ENCODE measurements at places on chromosomes 11 and 22.

DNA sequence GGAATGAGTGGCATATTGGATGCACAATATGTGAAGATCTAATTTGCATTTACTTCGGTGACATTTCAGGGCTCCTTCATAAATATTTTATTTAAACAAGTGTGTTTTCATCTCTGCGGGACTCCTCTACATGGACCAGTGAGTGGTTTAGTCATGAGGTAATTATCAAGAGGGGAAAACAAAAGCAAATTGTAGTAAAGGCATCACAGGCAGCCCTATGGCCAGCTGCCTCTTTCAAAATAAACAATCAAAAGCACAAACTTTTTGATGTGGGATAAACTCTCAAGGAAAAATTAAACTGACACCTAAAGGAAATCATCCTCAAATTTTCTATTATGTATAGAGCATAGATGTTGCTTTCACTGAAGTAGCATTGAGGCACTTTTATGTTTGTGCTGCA lies 6.0 kb downstream of the SYT9 start:
- DNase-seq: no peak

DNA sequence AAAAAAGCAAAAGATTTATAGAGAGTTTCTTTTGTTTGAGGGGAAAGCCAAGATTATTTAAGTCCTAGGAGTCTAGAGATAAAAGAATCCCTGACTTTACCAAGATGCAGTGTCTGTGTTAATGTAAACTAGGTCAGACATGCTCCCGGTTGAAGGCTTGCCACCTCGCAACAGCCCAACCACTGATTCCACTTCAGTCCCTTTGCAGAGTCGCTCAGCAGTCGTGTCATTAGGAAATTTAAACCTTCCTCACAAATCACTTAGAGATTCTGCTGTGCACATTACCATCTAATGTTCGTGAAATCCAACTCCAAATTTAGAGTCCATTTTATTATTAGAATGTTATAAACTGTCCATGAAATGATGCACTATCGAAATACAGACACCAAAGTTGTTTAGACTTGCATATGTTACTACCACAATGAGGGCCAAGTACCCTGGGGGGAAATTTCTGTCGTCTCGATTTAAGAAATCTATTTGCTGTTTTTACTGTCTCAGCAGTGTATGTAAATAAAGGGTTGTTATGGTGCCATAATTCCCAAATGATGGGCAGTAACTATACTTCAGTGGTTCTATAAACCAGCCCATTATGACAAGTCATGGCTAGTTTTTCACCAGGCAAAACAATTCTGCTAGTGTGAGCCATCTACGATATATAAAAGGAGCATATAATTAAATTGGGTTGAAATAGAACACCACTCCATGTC lies 101.4 kb upstream of the MTNR1B start:
- DNase-seq: no peak

- DNase-seq: no peak
Measured at GRCh38 chr11:66476841-66477251, 3.4 kb upstream of the DPP3 start.

- no peak for DNase-seq
Measured at GRCh38 chr11:77789061-77789730, 31.3 kb downstream of the RSF1 start.

DNA sequence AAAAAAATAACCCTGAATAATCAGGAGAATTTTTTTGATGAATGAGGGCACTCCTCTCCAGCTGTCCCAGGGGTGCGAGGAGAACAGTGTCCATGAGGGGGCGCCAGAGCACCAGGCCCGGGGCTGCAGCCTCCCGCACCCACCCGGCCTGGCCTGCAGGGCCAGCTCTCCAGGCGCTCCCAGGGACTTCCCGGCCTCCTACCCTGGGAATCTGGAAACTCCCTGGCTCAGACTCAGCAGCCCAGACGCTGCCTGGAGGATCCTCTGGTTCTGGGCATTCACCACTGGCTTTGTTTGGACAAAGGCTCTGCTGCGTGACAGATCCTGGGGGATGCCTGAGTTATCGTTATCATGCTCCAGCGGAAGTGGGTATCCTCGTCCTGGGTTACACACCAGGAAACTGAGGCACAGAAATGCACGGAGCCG lies 31.0 kb downstream of the MCM5 start:
- DNase-seq: peak; percentile 52

GRCh38 chr11:69640995-69641581 lies at the start of gene CCND1:
Gene CCND1 (plus strand): TSS chr11:69641156. CDS start chr11:69641314, 158 bp downstream.
- DNase-seq: peak; percentile 72

- DNase-seq: no peak
Measured at GRCh38 chr11:74354036-74354435, 42.6 kb upstream of the P4HA3 start.

DNA sequence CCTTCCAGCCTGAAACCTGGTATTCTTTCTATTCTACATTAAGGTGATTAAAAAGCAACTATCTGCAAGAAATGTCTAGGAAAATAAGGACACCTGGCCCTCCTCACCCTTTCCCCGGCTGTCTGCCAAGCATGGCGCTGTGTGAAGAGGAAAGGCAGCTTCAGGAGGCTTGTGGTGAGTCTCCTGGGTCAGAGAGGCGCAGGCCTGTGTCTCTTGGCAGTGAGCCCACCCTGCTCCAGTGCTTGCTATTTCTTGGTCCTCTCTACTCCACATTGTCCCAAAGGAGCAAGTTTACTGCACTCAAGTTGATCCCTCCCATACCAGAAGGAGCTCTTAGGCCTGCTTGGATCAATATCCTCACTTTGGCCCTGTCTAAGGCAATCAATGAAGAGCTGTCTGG lies 520.7 kb upstream of the B3GAT1 start:
- DNase-seq: no peak

DNA sequence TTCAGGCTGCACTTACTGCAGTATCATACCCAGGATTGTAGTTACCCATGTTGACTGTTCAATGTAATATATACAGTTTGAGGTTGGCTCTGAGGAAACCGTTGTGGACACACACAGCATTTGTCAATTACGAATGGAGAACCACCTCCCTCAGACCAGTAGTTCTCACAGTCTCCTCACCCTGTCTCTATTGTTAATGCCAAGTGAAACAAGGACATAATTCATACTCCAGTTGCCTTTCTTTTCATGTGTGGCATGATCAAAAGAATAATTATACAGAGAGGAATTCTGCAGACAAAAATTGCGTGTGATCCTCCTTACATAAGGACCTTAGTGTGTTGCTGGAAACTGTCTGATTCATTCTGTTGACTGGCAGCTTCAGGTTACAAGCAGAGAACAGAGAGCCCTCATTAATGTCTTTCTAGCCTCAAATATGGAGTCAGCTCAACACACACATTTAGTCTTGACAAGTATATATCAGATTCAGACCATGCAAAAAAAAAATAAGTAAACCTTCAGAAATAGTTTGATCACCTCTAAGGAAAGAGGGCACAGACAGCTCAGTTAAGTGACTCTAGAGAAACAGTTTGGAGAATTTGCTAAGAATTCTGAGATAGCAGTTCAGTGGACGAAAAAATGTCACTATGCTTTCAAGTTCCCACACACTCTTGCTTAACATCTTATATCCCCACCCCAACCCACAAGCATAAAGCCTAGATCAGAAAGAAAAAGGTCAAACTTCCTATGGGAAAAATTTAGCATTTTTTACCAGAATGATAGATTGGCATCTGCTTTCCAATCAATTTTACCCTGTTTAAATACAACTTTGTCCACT lies 96.1 kb downstream of the MAML2 start:
- DNase-seq: no peak

- peak; percentile 60 for DNase-seq
Measured at GRCh38 chr11:130166457-130166784, 6.8 kb downstream of the ST14 start.

GRCh38 chr11:115718106-115718505 lies 213.9 kb upstream of the CADM1 start:
- DNase-seq: no peak

DNA sequence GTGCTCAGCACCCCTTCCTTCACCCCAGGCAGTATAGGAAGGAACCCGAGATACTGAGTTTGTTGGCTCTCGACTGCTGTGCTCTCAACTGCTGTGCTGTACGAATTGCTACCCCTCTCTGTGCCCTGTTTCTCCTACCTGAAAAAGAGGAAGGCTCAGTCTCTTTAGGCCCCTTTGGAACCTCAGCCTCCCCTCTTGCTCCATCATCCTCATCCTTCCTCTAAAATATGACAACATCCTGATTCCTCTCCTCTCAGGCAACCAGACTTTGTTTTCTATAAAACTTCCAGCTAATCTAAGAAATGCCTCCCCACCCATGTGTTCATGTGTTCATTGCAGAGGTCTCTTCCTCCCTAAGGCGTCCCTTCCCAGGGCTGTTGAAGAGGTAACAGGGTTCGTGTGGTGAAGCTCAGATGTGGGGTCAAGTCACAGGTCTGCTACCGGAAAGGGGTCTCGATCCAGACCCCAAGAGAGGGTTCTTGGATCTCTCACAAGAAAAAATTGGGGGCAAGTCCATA lies 35.5 kb upstream of the CD82 start:
- DNase-seq: no peak

DNA sequence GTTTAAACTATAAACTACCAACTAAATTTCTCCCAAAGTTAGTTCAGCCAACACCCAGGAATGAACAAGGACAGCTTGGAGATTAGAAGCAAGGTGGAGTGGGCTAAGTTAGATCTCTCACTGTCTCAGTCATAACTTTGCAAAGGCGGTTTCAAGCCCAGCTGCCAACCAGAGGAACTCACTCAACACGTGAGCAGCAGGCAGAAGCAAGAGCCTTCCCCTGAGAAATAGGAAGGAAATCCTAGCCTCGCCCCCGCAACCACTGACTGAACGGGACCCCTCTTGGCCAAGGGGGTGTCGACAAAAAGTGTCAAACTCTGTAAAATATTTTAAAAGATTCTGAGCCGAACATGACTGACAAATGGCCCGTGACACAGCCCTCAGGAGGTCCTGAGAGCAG lies 4.4 kb upstream of the KRTAP5-9 start:
- no peak for DNase-seq

DNA sequence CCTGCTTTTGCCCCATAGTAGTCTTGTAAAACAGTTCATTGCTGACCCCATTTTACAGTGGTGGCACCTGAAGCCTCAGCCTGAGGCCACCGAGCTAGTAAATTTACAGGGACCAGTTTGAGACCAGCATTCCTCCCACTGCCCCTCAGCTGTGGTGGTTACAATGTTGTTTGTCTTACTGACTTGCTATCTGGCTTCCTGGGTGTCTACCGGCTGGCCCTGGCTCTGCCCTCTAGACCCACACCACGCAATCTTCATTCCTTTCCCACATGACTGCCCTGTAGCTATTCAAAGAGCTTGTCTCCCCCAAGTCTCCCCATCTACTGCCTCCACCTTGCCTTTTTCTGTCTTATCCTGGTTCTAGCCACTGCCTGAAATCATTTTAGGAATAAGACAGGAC lies 20.8 kb downstream of the PIK3IP1 start:
- no peak for DNase-seq

- no peak for DNase-seq
Measured at GRCh38 chr11:113725913-113726312, 19.8 kb upstream of the TMPRSS5 start.

DNA sequence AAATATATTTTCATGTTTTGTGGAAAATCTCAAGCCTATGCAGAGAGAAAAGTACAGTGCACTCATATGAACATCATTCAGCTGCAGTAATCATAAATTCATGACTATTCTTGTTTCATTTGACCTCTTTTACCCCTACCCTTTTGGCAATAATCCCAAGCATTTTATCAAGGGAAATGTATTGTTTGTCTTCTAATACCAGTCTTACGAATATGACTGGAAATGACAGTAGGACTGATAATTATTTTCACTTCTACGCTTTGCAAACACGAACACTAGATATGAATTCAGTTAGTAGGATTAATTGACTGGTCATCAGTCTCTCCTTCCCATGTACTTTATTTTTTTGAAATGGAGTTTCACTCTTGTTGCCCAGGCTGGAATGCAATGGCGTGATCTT lies 90.3 kb downstream of the MTMR3 start:
- no peak for DNase-seq

- peak; percentile 50 for DNase-seq
Measured at GRCh38 chr11:17598700-17599459, 51.8 kb downstream of the OTOG start.

DNA sequence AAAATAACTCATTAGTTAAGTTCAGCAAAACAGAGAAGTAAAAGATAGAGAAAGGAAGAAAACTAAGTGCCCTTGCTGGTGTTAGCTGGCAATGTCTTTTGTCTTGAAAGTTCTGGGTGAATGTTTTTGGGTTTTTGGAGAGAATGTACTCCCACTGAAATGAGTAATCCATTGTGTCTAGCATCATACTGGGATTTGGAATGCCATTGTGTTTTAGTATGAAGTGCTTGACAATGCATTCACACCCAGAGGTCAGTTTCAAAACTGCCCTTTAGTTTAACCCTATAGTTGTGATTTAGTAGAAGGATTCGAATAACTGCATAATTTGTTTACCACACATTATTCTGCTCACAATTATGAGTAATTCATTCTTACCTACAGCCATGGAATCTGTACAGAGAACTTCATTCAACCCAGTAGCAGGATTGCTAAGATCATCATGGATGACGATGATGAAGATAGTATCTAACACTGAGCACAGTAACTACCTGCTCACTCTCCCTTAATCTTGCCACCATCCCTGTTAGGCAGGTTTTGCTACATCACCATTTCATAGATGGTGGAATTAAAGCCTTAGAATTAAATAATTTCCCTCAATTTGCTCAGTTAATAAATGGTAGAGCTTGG lies 33.9 kb downstream of the MAML2 start:
- no peak for DNase-seq

GRCh38 chr11:40819230-40819629 lies 640.2 kb downstream of the LRRC4C start:
- no peak for DNase-seq

DNA sequence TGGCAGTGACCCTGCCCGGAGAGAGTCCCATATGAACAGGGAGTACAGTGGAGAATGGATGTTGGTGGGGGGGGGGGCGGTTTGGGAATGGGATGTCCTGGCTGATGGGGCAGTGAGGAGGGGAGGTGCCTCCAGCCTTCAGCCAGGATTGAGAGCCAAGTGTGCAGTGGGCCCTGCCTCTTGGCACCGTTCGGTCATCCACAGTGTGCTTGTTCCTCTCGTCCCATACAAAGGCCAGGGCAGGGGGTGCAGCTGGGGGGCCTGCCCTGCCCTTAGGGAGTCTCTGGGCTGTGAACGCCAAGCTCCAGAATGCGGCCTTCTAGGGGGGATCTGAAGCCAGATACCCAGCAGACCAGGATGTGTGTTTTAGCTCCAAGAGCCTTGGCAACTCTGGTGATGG lies 34.0 kb downstream of the KCNC1 start:
- DNase-seq: no peak

Data from smooth muscle cell of the brain vasculature (primary cell).